ENCODE measurements at places on chromosomes 12 and 14. TPM values are rescaled to one million over a fixed set of nuclear protein-coding genes. Genes with fewer than 3 reads are reported as not detected.
A peak's percentile ranks its signal among the peaks of the same experiment; 100 is the strongest.

- DNase-seq: no peak
- H3K36me3 ChIP-seq: no peaks in the 10 kb centered on the region
- H3K4me3 ChIP-seq: no peak overlapping the region
- no peaks in the 10 kb centered on the region for H3K27me3 ChIP-seq
- H3K4me1 ChIP-seq: peaks cover 3% of the 10 kb centered on the region
Measured at GRCh38 chr12:64057706-64058105, 164.4 kb downstream of the KICS2 start.

GRCh38 chr14:40188006-40188405, 755.8 kb upstream of the FBXO33 start:
- DNase-seq: no peak
- no peaks in the 10 kb centered on the region for H3K36me3 ChIP-seq
- no peak overlapping the region for H3K27ac ChIP-seq
- H3K4me3 ChIP-seq: no peak overlapping the region
- no peaks in the 10 kb centered on the region for H3K4me1 ChIP-seq

- peaks cover 11% of the 10 kb centered on the region for H3K4me1 ChIP-seq
- H3K36me3 ChIP-seq: peaks cover 13% of the 10 kb centered on the region
- H3K4me3 ChIP-seq: no peak overlapping the region
- DNase-seq: no peak
- no peak overlapping the region for H3K27ac ChIP-seq
Measured at GRCh38 chr12:11755302-11755930, 105.9 kb downstream of the ETV6 start.

- DNase-seq: no peak
- H3K36me3 ChIP-seq: no peaks in the 10 kb centered on the region
- no peaks in the 10 kb centered on the region for H3K4me1 ChIP-seq
- no peak overlapping the region for H3K27ac ChIP-seq
- no peak overlapping the region for H3K4me3 ChIP-seq
Measured at GRCh38 chr14:32224737-32225377, 21.8 kb upstream of the RNU6-8 start.

GRCh38 chr12:85949253-85949652, 75.2 kb downstream of the NTS start:
- H3K4me3 ChIP-seq: no peak overlapping the region
- no peaks in the 10 kb centered on the region for H3K36me3 ChIP-seq
- no peak for DNase-seq
- H3K27ac ChIP-seq: no peak overlapping the region
- H3K4me1 ChIP-seq: no peaks in the 10 kb centered on the region

The CCDC175 gene
- not detected for total RNA-seq

GRCh38 chr12:16586350-16587109, 19.4 kb downstream of the LMO3 start:
- no peaks in the 10 kb centered on the region for H3K27me3 ChIP-seq
- no peaks in the 10 kb centered on the region for H3K4me1 ChIP-seq
- H3K36me3 ChIP-seq: no peaks in the 10 kb centered on the region
- DNase-seq: no peak
- H3K27ac ChIP-seq: no peak overlapping the region
- H3K4me3 ChIP-seq: no peak overlapping the region

The STX2 gene
- total RNA-seq: 26.3 TPM

The NRL gene
- total RNA-seq: 6.3 TPM

GRCh38 chr12:65958456-65958855, 134.2 kb downstream of the HMGA2 start:
- no peaks in the 10 kb centered on the region for H3K36me3 ChIP-seq
- H3K27ac ChIP-seq: no peak overlapping the region
- no peak for DNase-seq
- peaks cover 3% of the 10 kb centered on the region for H3K27me3 ChIP-seq
- no peaks in the 10 kb centered on the region for H3K4me1 ChIP-seq
- H3K4me3 ChIP-seq: no peak overlapping the region

- DNase-seq: no peak
- H3K36me3 ChIP-seq: no peaks in the 10 kb centered on the region
- H3K27ac ChIP-seq: no peak overlapping the region
- no peaks in the 10 kb centered on the region for H3K27me3 ChIP-seq
- no peaks in the 10 kb centered on the region for H3K4me1 ChIP-seq
Measured at GRCh38 chr12:106296179-106296877, 6.2 kb upstream of the TCP11L2 start.

DNA sequence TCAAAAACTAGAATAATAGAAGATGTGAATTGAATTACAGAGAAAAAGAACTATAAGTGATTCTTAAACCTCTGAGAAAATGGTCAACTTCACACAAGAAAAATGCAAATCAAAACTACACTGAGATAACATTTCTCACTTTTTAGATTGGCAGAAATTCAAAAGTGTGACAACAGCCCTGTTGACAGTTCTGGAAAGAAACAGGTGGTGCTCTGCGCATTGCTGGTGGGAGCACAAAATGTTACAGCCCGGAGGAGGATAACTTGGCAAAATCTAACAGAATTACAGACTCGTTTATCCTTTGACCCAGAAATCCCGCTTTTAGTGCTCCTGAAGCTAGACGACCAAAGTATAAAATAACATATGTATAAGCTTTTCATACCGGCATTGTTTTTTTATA, 222.5 kb upstream of the CNTN1 start:
- no peaks in the 10 kb centered on the region for H3K27me3 ChIP-seq
- H3K4me1 ChIP-seq: no peaks in the 10 kb centered on the region
- DNase-seq: no peak
- H3K4me3 ChIP-seq: no peak overlapping the region
- no peak overlapping the region for H3K27ac ChIP-seq

The RAN gene
- total RNA-seq: 131 TPM

GRCh38 chr12:88970740-88971139, 381.6 kb downstream of the DUSP6 start:
- no peaks in the 10 kb centered on the region for H3K4me1 ChIP-seq
- H3K27ac ChIP-seq: no peak overlapping the region
- no peak overlapping the region for H3K4me3 ChIP-seq
- H3K36me3 ChIP-seq: no peaks in the 10 kb centered on the region
- H3K27me3 ChIP-seq: no peaks in the 10 kb centered on the region
- no peak for DNase-seq

GRCh38 chr12:58583529-58583928, 336.8 kb downstream of the LRIG3 start:
- no peaks in the 10 kb centered on the region for H3K36me3 ChIP-seq
- no peak overlapping the region for H3K27ac ChIP-seq
- DNase-seq: peak; percentile 36
- H3K4me1 ChIP-seq: peaks cover 12% of the 10 kb centered on the region

The CIROP gene
- not detected for total RNA-seq

The DIO2 gene
- 3.0 TPM for total RNA-seq

DNA sequence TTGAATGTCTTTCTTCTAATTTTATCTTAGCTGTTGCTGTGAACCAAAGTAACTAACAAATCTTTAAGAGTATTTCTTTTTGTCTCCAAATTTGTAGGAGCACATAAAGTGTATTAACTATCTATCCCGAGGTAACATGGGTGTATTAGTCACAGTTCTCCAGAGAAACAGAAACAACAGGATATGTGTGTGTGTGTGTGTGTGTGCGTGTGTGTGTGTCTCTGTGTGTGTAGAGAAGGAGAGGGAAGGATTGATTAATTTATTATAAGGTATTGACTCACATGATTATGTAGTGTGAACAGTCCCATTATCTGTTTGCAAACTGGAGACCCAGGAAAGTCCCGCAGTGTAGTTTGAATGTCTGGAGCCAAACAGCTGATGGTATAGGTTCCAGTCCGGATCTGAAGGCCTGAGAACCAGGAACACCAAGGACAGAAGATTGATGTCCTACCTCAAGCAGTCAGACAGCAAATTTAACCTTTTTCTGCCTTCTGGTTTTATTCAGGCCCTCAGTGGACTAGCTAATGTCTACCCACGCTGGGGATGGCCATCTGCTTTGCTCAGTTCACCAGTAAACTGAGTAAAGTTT, 14.4 kb downstream of the G2E3 start:
- peaks cover 16% of the 10 kb centered on the region for H3K4me1 ChIP-seq
- H3K36me3 ChIP-seq: no peaks in the 10 kb centered on the region
- no peak overlapping the region for H3K4me3 ChIP-seq
- no peak overlapping the region for H3K27ac ChIP-seq

GRCh38 chr14:25041898-25042297, 8.0 kb downstream of the STXBP6 start:
- H3K4me1 ChIP-seq: no peaks in the 10 kb centered on the region
- no peak overlapping the region for H3K27ac ChIP-seq
- DNase-seq: no peak
- H3K4me3 ChIP-seq: no peak overlapping the region
- H3K27me3 ChIP-seq: no peaks in the 10 kb centered on the region
- no peaks in the 10 kb centered on the region for H3K36me3 ChIP-seq

The IRF2BPL gene
- total RNA-seq: 52.4 TPM

GRCh38 chr14:67186789-67187584, 2.3 kb upstream of the GARIN2 start:
- H3K27ac ChIP-seq: no peak overlapping the region
- no peaks in the 10 kb centered on the region for H3K36me3 ChIP-seq
- no peak overlapping the region for H3K4me3 ChIP-seq
- H3K27me3 ChIP-seq: no peaks in the 10 kb centered on the region
- no peaks in the 10 kb centered on the region for H3K4me1 ChIP-seq

- no peak overlapping the region for H3K27ac ChIP-seq
- H3K36me3 ChIP-seq: peaks cover 33% of the 10 kb centered on the region
- DNase-seq: no peak
- no peak overlapping the region for H3K4me3 ChIP-seq
- H3K27me3 ChIP-seq: no peaks in the 10 kb centered on the region
Measured at GRCh38 chr12:39329876-39330275, 113.0 kb downstream of the KIF21A start.

GRCh38 chr12:8455727-8456360, at the start of gene CLEC6A:
CLEC6A (plus strand) TSS chr12:8455962; CDS start chr12:8456112, 150 bp downstream.
- no peak within 1 kb of the TSS for H3K27ac ChIP-seq
- H3K4me1 ChIP-seq: no peaks in the 10 kb centered on the region
- no peak within 1 kb of the TSS for H3K4me3 ChIP-seq

The STAB2 gene
- total RNA-seq: not detected

DNA sequence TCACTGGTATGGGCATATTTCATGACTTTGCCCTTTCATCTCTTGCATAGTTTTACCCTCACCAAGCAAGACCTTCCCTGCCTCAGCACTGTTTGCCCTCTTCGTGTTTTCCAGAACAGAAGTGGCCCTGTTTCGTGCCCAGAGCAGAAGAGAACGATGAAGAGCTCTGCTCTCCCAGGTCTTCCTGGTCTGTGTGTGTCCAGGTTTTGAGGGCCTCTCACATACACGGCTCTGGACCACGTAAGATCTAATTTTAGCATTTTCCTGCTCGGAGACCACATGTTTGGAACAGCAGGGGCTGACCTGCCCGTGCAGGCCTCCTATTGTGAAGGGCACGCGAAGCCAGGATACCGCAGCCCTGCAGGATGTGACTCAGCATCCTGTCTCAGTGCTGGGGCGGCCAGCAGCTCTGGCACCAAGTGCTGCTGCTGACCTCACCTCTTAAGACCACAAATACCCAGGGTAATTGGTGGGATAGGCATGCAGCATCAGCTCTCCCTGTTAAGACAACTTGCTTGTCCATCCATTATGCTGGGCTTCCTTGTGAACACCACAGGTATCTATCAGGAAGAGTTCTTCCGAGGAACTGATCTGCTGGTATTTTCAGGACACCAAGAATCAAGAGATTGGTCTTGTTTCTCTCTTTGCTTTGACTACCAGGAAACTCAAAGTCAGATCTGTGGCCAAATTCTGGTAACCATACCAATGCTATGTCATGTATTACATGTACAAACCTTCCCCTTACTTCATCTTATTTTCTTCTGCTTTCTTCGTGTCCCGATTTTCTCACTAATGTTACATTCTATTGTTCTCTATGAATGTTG, 19.0 kb downstream of the SSH1 start:
- peaks cover 52% of the 10 kb centered on the region for H3K4me1 ChIP-seq
- H3K36me3 ChIP-seq: no peaks in the 10 kb centered on the region
- H3K27me3 ChIP-seq: no peaks in the 10 kb centered on the region
- H3K27ac ChIP-seq: peak overlapping the region; percentile 80
- H3K4me3 ChIP-seq: no peak overlapping the region
- peak; percentile 56 for DNase-seq

- no peak overlapping the region for H3K27ac ChIP-seq
- no peak for DNase-seq
- H3K4me1 ChIP-seq: no peaks in the 10 kb centered on the region
Measured at GRCh38 chr14:53473480-53473879, 320.4 kb upstream of the DDHD1 start.

The HSPA2 gene
- 79.3 TPM for total RNA-seq

DNA sequence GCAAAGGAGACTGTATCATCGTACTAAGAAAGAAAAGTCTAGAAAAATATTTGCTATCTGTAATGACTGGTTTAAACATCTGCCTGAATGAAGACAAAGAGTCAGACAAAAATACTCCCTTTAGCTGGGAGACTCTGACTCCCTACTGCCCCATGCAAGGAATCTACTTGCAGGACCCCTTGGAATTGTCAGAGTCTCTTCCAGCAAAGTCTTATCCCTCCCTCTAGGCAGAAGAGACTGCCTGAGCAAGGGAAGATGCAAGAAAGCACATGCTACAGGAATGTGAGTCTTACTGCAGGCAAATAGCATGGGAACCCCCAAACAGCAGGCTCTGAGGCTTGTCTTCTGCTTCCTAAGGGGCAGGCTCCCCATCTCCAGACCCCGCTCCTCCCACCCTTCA, 154.0 kb downstream of the KCNA5 start:
- no peak overlapping the region for H3K27ac ChIP-seq
- no peak overlapping the region for H3K4me3 ChIP-seq
- peaks cover 7% of the 10 kb centered on the region for H3K4me1 ChIP-seq

GRCh38 chr14:73245480-73246325, 8.4 kb downstream of the PAPLN start:
- DNase-seq: no peak
- no peaks in the 10 kb centered on the region for H3K27me3 ChIP-seq
- H3K36me3 ChIP-seq: peaks cover 11% of the 10 kb centered on the region
- peaks cover 30% of the 10 kb centered on the region for H3K4me1 ChIP-seq
- H3K4me3 ChIP-seq: peak overlapping the region; percentile 42

Measured in tibial nerve (tissue), 4 donors.